ACHN (cell line): ENCODE measurements at places on chromosomes 2 and 18.

- peak; percentile 16 for DNase-seq
Measured at GRCh38 chr2:201644001-201644400, 698 bp upstream of the TMEM237 start.

GRCh38 chr2:58065248-58065647, 18.6 kb downstream of the VRK2 start:
- no peak for DNase-seq

DNA sequence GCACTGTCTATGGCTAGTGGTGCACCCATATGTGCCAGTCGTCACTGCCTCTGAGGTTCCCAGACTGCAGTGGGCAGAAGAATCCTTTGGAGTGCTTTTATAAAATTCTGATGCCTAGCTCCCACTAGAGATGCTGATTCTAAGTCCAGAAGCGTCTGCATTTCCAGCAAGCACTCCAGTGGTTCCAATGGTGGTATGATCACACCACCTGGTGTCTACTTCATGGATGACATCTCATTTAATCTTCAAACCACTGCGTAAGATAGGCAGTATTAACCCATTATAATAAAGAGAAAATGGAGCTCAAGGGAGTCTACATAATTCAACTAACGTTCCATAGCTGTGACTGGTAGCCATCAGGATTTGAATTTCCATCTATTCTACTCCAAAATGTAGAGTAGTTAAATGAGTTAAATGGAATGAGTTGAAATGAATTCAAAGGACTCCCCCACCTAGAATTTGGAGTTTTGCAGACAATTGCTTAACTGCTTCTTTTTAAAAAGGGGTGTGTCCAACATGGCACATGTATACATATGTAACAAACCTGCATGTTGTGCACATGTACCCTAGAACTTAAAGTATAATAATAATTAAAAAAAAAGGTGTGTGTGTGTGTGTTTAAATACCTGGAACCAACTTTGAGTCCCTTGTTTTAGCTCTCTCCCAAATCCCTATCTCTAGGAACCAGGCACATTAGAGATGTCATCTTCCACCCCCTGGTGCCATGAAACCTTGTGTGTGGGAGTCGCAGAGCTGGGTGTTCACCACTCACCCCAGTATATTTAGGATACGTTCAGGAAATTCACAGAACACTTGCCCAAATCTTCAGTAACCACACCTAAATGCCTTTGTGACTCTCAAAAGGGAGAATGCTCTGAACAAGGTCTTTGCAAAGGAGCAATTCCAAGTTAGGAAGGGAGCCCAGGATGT, 14.1 kb downstream of the LAMA3 start:
- peak; percentile 56 for DNase-seq

DNA sequence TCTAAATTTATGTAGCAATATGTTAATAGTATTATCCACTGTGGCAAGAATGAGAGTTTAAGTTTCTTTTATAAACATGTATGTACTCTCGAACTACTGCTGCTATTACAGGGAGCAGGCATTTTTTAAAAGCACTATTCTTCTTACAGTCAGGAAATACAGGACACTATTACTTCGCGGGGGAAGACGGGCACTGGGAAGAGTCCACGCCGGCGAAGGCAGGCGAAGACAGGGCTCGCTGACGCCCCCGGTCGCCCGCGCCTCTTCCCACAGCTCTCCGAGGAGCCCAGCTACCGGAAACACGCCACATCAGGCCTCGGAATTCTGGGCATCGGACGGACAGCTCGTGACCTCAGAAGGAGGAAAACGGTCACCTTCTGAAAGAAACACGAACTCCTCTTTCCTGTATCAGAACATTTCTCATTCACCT, 90.2 kb downstream of the FAM161A start:
- DNase-seq: peak; percentile 95

DNA sequence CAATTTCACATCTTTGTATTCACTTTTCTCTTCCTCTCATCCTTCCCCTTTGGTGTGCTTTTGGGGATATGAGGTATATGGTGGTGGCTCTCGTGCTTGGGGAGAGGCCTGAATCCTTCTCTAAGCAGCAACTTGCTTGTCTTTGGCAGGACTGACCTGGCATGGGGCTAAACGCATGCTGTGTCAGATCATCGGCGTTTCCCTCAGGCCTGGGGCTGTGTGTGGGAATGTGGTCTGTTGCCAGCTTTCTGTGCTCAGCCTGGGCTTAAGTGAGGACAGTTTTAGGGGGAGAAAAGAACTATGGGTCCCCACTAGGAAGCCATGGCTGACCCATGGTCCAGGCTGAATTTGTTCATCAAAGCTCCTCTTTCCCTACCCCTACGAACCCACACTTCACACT, 60.7 kb downstream of the TET3 start:
- DNase-seq: no peak

DNA sequence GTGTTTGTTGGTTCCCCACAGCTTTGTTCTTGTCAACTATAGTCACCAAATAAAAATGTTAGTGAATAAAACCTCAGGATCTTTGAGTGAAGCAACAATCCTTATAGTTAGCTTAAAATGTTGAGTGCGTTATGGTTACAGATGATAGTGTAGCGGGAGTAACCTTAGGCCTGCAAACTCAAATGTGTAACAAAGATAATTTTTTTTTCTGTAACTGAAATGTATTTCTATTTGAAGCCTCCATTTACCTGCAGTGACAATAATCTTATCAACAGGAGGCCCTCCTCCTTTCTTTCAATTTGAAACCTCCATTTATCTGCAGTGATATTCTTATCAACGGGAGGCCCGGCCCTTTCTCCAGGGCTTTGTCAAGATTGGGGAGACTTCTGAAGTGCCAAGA, 3.1 kb upstream of the C2orf49 start:
- no peak for DNase-seq

GRCh38 chr2:102872388-102872787, 110.6 kb downstream of the TMEM182 start:
- peak; percentile 42 for DNase-seq

DNA sequence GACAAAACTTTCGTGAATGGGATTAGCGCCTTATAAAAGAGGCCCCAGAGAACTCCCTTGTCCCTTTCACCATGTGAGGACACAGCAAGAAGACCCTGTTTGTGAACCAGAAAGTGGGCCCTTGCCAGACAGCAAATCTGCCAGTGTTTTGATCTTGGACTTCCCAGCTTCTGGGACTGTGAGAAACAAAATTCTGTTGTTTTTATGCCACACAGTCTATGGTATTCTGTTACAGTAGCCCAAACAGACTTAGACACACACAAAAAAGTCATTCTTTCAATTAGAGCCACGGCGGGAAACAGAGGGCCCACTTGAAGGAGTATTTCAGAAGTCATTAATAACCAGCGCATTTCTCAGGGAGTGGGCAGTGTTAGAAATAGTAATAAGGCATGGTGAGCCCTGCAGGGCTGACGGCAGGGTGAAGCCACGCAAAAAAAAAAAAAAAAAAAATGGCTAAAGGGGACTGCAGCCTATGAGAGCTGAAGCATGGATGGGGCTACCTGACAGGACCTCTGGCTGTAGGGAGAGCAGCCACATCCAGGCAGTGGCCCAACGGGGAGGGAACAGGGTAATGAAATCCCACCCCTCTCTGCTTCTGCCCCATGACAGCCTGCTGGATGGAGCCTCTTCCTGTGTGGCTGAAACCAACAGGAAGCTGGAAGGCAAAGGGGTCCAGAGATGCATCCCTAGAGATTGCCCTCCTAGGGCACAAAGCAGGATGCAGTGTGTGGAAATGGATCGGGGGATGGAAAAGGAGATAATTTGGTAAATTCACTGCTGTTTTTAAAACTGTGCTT, 189.3 kb downstream of the KCNS3 start:
- no peak for DNase-seq

DNA sequence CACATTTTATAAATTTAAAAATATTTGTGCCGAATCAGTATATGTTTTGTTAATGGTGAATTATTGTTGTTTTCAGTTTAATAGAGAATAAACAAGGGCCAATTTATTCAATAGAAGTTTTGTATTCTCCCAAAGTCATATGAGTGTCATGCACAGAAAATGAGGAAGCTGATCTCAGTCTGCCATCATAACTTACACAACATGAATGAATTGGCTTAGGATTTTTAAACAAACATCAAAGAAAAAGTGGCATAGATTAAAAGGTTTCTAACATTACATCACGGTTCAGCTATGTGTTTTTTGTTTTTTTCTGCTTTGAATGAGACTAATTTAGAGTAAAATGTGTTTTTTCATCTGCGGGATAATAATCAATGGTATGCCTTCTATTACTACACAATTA, 123.4 kb upstream of the CTNNA2 start:
- no peak for DNase-seq

DNA sequence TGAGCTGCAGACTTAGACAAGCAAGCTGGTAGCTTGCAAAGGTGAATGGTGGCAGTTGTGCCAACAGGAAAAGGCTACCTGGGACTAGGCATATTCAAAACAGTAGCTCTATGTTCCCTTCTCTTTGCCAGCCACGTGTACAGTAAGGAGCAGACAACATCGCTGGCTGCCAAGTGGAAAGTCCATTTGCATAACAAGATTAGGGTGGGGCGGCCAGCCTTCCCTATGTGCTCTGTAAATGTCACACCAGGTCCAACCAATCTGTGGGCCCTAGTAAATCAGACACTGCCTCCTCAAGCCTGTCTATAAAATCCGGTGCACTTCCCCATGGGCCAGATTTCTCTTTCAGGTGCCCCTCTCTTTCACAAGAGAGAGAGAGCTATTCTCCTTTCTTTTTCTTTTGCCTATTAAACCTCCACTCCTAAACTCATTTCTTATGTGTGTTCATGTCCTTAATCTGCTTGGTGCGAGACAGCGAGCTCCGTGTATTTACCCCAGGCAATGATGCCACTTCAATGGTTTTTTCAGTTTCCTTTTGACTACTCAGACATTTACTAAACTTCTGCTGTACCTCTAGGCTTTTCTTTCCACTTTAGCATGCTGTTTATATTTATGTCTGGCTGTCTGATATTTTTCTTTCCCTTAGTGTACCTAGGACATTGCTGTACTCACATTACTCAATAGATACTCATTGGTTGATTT, 297.4 kb upstream of the GCFC2 start:
- no peak for DNase-seq

- DNase-seq: no peak
Measured at GRCh38 chr2:158021226-158021625, 80.5 kb upstream of the UPP2 start.

DNA sequence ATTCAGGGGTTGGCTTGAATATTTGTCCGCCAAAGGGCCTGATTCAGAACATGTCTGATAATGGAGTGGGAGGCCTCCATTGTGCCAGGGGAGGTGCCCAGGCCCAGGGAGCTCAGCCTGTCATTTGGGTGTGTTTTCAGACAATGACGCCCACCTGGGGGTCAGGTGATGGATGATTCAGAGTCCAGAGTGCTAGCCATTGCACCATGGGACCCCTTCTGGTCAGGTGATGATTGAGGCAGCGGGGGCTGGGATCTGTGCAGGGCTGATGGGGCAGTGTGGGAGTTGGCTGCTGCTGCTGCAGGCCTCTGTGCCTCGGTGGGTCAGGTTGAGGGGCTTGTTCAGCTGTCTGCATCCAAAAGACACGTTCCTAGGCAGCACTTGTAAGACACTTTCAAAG, 8.3 kb upstream of the ARHGEF4 start:
- DNase-seq: no peak

DNA sequence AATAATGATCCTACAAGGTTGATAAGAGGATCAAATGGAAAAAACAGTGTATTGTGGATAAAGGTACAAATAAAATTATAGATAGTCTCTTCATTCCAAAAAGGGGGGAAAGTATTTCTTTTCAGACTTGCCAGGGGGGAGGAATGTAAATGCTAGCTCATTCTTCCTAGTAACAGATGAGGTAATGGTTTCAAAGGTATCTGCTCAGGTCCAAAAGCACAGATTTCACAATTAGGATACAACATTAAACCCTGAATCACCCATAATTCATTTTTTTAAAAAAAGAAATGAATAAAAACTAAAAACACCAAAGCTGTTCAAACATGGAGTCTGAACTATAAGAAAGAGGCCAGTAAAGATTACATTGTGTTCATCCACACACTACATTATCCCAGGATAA, 142.0 kb downstream of the ATAD2B start:
- no peak for DNase-seq

GRCh38 chr2:42927334-42928160, 135.2 kb upstream of the HAAO start:
- no peak for DNase-seq

DNA sequence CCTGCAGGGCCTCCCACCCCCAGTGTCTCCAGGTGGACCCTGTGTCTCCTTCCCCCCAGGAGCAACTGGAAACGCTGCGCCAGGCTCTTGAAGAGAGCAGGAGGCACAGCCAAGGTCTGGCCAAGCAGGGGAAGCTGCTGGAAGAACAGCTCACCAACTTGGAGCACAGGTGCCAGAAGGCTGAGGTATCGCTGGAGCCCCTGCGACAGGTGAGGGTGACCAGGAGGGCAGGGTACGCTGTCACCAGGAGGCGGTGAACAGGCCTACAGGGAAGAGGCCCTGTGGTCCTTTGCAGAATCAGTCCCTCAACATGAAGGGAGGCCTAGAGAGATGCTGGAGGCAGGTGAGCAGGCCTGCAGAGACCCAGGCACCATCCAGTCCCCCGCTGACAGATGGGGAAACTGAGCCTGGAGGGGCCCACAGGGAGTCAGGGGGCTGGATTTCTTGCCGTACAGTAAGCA, 15.6 kb upstream of the SNED1 start:
- no peak for DNase-seq

- DNase-seq: peak; percentile 33
Measured at GRCh38 chr2:119234021-119235019, 10.7 kb downstream of the STEAP3 start.

DNA sequence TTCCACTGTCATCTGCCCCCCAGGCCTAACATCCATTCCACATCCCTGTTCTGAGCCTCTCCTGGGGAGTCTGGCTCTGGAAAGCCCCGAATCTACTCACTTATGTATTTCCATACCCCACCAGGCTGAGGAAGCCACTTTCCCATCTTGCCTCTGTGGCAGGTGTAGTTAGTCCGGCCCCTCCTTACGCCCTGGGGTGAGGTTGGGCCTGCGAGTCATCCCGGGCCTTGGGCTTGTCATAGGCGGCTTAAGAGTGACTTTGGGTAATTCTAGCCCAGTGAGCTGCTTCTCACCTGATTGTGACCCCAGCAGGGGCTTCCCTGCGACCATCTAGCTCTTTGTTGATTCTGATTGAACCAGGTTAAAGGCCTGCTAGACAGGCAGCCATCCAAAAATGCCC, 21.1 kb downstream of the PCARE start:
- no peak for DNase-seq

DNA sequence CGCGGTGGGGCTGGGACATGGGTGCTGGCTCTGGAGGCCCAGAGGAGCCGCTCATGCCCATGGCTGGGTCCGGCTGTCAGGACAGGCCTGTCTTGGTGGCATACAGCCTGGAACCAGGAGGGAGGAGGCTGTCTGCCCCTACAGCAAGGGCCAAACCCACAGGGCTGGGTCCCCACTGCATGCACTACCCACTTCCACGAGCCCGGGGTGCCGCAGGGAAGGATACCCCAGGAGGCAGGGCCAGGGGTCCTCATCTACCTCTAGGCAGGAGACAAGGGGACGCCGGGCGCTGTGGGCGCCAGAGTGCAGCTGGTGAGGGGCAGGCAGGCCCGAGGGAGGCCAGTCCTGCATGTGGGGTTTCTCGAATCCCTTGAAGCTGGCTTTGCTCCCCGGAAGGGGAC, 95.1 kb upstream of the GPC1 start:
- DNase-seq: no peak
